ENCODE measurements at places on chromosomes 5 and 9. TPM values are rescaled to one million over a fixed set of nuclear protein-coding genes. Genes with fewer than 3 reads are reported as not detected.

DNA sequence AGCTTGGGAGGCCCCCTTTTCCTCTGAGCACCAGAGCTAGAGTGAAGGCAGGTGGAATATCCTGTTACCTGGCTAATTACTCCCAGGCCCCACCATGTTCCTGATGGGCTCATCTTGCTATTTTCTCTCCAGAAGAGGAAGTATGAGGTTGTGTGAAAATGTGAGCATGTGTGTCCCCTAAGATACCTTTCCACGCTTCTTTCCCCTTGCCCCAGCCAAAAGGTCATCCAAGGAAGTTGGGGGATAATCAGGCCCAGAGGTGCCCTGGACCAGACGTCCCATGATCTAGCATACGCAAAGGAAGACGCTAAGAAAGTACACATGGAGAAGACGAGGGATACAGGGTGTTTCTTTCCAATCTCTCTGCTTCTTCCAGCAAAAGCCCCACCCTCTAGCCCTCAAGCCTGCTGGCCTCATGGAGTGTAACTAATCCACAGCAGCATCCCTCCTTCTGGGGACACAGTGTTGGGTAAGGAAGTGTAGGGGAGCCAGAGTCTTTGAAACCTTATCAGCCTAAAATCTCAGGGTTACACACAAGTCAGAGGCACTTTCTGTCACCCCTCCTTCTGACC lies 115.3 kb downstream of the SLC1A3 start:
- no peak for DNase-seq
- no peak overlapping the region for H3K27ac ChIP-seq
- H3K4me3 ChIP-seq: no peak overlapping the region
- peaks cover 28% of the 10 kb centered on the region for H3K4me1 ChIP-seq
- H3K27me3 ChIP-seq: peaks cover 7% of the 10 kb centered on the region
- no peaks in the 10 kb centered on the region for H3K36me3 ChIP-seq

- H3K36me3 ChIP-seq: no peaks in the 10 kb centered on the region
- H3K4me3 ChIP-seq: no peak overlapping the region
- DNase-seq: no peak
- no peaks in the 10 kb centered on the region for H3K4me1 ChIP-seq
- no peak overlapping the region for H3K27ac ChIP-seq
- peaks cover 22% of the 10 kb centered on the region for H3K27me3 ChIP-seq
Observed at GRCh38 chr5:6430418-6431028, 18.1 kb upstream of the UBE2QL1 start.

DNA sequence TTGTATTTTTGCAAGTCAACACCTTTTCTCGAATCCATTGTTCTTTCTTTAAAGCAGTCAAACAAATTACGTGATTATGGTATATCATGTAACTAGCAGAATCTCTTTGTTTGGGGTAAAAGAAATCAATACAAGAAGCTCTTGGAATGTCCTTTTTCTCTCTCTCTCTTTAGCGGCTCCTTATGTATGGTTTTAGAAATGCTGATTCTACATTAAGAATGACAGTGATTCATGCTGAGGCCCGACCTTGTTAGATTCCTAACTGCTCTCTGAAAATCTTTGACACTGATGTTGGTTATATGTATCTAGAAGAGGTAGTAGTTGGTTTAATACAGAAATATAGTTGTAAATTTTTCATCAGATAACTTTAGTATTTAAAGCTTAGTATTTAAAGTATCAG lies 76.4 kb downstream of the SNX24 start:
- no peaks in the 10 kb centered on the region for H3K4me1 ChIP-seq
- no peak for DNase-seq
- peaks cover 2% of the 10 kb centered on the region for H3K27me3 ChIP-seq
- no peak overlapping the region for H3K27ac ChIP-seq

GRCh38 chr5:71767661-71768060 lies 48.6 kb downstream of the CARTPT start:
- H3K36me3 ChIP-seq: no peaks in the 10 kb centered on the region
- no peaks in the 10 kb centered on the region for H3K4me1 ChIP-seq
- DNase-seq: no peak
- no peak overlapping the region for H3K4me3 ChIP-seq
- H3K27ac ChIP-seq: no peak overlapping the region
- H3K27me3 ChIP-seq: peaks cover 31% of the 10 kb centered on the region

IRX1 gene
- total RNA-seq: not detected

ADAMTS2 gene
- total RNA-seq: not detected
